Hypothalamus (tissue), 51 donors: ENCODE measurements at places on chromosomes 2 and 18.

- DNase-seq: no peak
Observed at GRCh38 chr2:165777522-165778186, 16.4 kb downstream of the GALNT3 start.

- DNase-seq: no peak
Observed at GRCh38 chr18:33706391-33706790, 128.4 kb downstream of the ASXL3 start.

GRCh38 chr2:218219934-218220333 lies 2.9 kb downstream of the ARPC2 start:
- no peak for DNase-seq

GRCh38 chr2:7721413-7721995 lies 804.3 kb downstream of the RNF144A start:
- no peak for DNase-seq

DNA sequence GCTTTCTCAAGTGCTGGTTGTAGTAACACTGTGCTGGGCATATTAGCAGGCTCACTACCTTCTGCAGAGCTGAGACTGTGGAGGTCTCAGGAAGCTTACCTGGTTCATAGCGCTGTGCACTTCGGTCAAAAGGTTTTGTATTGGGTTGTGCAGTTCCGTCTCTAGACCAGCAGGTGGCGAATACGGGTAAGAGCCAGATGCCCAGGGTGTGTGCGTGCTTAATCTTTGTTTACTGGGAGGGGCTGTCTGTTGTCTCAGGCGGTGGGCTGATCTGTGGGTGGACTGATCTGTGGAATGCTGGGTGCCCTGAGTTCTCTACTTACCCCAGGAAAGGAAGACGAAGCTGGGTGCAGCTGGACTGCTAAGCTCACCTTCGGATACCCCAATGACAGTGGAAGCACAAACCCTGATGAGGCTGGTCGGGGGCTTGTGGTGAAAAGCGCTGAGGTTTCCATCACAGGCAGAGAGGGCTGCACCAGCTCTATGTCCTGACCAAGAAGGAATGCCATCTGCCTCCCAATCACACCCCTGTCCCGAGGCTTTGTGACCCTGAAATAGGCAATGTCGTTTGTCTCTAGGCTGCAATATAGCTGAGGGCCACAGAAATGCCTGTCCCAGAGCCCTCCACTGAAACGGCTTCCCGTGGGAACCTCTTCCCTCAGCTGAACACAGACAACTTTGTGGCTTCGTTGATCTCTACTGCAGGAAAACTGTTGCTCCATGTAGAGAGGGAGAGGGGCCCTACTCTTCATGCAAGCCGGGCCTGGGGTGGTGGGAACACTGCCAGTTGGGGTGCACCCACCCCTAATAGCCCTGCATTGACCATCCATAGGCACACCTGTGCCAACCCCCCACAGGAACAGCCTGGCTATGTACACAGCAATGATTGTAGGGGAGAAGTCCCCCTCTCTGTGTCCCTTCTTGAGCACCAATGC lies 45.9 kb upstream of the FAM117B start:
- DNase-seq: peak; percentile 20

DNA sequence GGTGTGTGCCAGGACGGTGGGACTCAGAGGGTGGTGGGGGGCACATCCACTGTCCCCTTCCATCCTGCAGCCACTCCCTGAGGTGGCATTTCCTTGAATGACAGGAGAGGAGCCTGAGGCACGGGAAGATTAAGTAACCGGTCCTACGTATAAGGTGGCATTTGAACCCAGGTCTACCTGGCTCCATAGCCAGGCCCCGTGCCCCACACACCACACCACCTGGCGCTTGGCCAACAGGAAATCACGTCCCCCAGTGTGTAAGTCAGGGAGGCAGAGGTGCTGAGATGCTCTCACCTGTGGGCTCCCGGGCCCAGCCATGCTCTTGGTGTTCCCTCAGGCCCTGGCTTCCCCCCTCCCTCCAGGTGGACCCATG lies 53.7 kb downstream of the HPCAL1 start:
- no peak for DNase-seq

DNA sequence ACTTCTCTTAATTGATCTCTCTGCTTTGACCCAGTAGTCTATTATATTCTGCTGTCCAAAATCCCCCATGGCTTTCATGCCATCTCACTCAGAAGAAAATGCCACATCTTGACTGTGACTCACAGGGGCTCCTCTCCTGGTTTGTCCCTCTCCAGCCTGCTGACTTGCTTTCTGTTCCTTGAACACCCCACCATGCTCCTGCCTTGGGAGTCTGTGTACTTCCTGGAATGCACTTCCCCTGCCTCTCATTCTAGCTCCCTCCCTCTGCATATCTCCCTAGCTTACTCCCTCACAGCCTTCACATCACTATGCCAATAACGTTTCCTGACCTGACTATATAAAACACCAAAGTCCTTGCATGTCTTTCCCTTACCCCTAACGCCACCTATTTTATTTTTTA lies 167.2 kb downstream of the TRIB2 start:
- DNase-seq: no peak

DNA sequence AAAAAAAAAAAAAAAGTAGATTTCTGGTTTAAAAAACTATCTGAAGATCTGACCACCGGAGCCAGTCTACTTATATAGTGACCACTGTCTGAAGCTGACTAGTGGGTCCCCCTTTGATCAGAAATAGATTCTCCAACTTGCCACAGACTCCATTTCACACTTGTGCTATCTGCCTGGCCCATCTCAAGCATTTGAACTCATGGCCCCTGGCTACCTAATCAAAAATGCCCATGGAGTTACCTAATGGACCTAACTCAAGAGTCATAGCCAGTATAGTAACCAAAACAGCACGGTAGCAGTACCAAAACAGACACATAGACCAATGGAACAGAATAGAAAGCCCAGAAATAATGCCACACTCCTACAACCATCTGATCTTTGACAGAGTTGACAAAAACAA lies 17.0 kb upstream of the ATL2 start:
- no peak for DNase-seq

GRCh38 chr2:170284205-170284604 lies 106.3 kb downstream of the MYO3B start:
- DNase-seq: no peak

GRCh38 chr2:235757640-235758039 lies 263.8 kb downstream of the AGAP1 start:
- DNase-seq: no peak

DNA sequence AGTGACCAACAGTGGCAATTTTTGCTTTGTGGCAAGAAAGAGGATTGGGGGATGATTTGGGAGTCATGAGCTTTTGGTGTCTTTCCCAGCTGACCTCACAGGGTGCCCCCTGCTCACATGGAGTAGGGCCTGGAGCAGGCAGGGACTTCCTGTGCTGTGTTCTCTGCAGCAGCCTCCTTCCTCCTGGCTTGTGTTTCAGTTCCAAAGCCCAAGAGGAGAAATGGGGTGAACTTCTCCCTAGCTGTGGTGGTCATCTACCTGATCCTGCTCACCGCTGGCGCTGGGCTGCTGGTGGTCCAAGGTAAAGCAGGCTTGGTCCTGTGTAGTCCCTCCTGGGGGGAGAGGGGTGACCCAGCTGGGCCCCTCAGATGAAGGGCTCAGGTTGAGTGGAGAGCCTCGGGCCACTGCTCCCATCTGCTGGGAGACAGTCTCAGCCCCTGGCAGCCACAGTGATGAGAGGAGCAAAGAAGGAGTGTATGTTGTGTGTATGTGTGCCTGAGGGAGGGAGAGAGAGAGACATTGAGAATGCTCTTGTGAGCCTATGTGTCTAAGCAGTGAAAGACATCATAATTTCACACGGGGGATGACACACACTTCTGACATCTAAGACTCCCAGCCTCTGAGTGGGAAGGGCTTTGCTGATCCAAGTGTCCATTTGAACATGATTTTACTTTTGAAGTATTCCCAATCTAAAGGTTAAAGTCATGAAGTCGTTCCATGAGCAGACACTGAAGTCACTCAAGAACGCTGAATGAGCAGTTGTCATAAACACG lies 27.2 kb downstream of the MARCO start:
- no peak for DNase-seq

DNA sequence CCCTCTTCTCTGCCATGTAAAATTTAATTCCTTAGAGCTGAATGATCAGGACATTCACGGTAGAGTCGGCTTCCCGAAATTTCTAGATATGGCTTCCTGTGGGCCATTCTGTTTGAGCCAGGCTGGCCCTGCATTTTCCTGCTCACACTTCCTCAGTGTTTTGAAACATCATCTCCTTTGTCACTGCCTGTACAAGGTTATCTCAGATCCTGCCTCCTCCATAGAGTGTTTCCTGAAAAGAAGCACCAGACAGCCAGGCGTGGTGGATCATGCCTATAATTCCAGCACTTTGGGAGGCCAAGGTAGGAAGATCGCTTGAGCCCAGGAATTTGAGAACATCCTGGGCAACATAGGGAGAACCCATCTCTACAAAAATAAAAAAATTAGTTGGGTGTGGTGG lies 43.6 kb downstream of the GRHL1 start:
- no peak for DNase-seq

DNA sequence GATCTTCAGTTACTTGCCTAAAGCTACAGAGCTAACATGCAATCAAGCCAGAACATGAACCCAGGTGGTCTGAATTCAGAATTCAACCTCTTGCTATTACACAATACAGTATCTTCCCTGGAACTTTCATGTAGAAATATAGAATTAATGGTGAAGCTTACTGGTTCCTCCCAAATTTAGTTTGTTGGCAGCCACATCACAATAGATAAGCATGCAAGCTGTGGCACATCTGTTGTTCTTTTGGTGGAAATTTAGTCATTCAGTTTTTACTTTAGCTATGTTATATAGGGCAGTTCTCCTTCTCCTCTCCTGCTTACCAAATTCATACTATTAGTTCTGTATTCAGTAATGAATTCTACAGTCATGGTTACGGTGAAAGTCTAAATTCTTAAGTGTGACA lies 101.0 kb upstream of the RNF152 start:
- no peak for DNase-seq

DNA sequence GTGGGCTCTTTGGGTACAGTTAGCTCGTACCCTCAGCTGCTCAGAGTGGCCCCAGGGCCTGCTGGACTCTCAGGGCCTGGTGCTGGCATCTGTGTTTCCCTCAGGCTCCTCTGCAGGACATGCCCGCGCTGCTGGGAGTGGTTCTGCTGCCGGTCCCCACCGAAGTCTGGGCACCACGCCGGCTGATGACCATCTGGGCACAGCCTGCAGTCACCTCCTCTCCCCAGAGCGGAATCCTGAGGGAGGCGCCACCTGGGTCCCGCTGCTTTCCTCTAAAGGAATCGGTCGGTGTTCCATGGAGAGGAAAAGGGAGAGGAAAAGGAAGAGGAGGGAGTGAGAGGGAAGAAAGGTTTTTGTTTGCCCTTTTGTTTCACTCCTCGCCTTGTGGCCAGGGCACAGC lies 43.6 kb downstream of the MC2R start:
- no peak for DNase-seq

- DNase-seq: no peak
Observed at GRCh38 chr2:109162999-109163398, 34.0 kb downstream of the SH3RF3 start.

- no peak for DNase-seq
Observed at GRCh38 chr18:55635439-55635838, 47.4 kb upstream of the TCF4 start.

- peak; percentile 24 for DNase-seq
Observed at GRCh38 chr2:49914281-49914680, 760.0 kb upstream of the FSHR start.

GRCh38 chr2:64173156-64174135 lies 29.2 kb upstream of the PELI1 start:
- DNase-seq: no peak

DNA sequence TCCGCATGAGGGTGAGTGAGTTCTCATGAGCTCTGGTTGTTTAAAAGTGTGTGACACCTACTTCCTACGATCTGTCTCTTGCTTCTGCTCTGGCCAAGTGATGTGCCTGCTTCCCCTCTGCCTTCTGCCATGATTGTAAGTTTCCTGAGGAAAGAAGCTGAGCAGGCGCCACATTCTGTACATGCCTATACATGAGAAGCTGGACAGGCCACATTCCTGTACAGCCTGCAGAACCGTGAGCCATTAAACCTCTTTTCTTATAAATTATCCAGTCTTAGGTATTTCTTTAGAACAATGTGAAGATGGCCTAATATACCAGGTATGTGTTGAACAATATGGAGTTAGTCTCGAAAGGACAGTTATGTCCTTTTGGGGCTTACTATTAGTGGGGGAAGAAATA lies 281.0 kb downstream of the ALK start:
- no peak for DNase-seq

DNA sequence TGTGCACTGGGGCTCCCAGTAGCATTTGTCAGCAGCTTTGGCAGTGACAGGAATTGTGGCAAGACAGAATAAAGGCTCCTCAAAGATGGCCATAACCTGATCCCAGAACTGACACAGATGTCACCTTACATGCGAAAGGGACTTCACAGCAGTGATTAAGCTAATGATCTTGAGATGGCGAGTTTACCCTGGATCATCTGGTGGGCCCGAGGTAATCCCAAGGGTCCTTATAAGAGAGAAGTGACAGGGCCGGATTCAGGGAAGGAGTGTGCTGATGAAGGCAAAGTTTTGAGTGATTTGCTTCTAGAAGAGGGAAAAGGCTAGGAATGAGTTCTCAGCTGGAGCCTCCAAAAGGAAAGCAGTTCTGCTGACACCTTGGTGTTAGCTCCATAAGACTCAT lies 333.9 kb downstream of the LPIN1 start:
- no peak for DNase-seq

- no peak for DNase-seq
Observed at GRCh38 chr2:32894119-32894728, 52.5 kb upstream of the LTBP1 start.

DNA sequence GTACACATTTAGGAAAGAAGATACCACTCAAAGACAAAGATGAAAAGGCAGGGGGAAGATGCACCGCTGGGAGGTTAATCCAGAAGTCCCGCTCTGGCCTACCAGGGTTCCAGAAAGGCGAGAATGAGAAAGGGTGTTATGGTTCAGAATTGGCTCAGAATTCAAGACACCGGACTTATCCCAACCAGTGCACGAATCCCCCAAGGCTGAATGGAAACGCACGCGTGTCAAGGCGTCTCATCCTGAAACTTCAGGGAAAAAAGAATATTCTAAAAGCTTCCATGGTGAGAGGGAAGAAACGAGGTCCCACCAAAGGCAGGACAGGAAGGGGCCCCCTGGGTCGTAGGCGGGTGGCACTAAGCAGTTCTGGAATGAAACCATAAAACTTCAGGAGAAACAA lies 71.9 kb downstream of the SLC66A2 start:
- DNase-seq: no peak

- DNase-seq: no peak
Observed at GRCh38 chr2:2156881-2157280, 174.2 kb downstream of the MYT1L start.

- no peak for DNase-seq
Observed at GRCh38 chr2:46813020-46813415, 102.6 kb downstream of the MCFD2 start.

GRCh38 chr18:13235981-13236380 lies 17.4 kb downstream of the LDLRAD4 start:
- peak; percentile 37 for DNase-seq

- no peak for DNase-seq
Observed at GRCh38 chr2:128363934-128364361, 45.3 kb upstream of the HS6ST1 start.

DNA sequence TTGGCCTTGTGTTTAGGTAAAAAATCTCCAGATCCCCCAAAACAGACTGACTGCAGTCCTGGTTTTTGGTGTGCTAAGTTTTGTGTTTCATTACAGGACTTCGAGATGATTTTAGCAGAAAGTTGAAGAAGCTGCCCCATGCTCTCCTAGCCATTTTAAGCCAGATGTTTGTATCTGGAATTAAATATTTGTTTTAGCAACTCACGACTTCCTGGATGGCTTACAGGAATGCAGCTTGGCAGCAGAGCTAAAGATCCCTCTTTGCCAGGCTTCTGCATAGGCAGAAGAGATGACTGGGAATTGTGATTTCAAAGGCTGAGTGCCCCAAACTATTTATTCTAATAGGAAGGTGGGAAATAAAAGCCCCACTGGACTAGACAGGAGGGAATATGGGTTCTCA lies 31.1 kb downstream of the ONECUT2 start:
- DNase-seq: no peak
